KG1 (cell line): ENCODE measurements at places on chromosomes 2 and 18.
A peak's percentile ranks its signal among the peaks of the same experiment; 100 is the strongest.

GRCh38 chr2:161237392-161238264, 70.6 kb upstream of the PSMD14 start:
- DNase-seq, result no peak

- no peak for DNase-seq
Observed at GRCh38 chr2:168085801-168086361, 161.5 kb downstream of the STK39 start.

DNA sequence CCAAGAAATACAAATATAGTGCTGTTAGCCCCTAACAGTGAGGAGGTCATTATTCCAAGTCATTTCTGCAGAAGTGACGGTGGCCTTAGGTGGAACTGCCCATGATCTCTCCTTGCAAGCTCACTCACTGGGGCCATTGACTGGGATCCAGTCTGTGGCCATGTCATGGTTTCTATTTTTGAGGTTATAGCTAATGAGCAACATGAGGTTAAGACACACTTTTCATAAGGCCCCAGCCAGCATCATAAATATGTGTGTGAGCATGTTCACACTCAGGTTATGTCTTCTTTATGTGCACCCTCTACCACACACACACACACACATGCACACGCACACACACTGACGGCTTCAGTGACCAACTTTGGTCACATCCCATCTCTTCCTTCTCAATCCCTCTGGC, 484 bp downstream of the AFF3 start:
- no peak for DNase-seq

DNA sequence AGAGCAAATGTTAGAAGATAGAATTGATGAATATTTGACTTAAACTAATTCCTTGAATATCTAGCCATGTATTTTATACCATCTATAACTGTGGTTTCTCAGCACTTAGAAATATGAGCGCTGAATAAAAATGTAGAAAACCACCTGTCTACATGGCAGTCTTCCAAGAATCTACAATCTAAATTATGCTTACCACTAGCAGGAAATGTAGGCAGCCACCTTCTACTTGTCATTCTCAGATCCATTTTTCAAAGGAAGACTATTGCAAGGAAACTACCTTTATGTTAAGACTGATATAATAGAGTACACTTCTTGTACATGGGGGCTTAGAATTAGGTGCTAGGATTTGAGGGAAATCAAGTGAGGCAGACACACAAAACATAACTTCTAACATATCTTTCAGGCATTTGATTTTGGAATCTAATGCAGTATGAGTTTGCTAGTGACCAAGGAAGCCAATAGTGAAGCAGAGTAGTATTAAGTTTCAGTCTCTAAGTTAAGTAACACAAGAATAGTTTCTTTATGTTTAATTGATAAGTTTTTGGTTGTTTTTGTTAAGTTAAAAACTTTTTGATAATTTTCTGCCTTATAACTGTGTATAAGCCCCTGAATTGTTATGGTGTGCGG, 175.9 kb upstream of the ITGA4 start:
- peak; percentile 10 for DNase-seq

DNA sequence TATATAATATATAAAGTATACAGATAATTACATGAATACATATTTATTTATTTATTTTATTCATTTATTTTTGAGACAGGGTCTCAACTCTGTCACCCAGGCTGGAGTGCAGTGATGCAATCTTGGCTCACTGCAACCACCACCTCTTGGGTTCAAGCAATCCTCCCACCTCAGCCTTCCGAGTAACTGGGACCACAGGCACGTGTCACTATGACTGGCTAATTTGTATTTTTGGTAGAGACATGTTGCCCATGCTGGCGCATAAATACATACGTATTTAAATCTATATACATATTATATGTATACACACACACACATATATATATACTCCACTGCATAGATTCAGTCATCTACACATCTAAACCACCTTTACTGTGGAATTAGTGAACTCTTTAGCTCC, 20.6 kb upstream of the NDUFV2 start:
- no peak for DNase-seq

DNA sequence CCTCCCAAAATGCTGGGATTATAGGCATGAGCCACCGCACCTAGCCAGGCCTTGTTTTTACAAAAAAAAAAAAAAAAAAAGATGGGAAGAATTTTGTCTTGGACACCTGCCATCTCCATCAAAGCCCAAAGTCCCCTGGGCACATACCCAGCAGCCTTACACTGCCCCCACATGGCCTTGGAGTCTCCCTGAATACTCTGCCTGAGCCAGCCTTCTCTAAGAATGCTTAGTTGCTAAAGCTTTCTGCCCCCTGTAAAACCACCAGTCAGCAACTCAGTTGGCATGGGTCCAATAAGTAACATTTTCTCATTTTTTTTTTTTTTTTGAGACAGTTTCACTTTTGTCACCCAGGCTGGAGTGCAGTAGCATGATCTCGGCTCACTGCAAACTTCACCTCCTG, 40.6 kb downstream of the SPC25 start:
- DNase-seq, result no peak

- DNase-seq, result no peak
Observed at GRCh38 chr2:199926806-199927205, 15.7 kb downstream of the C2orf69 start.

DNA sequence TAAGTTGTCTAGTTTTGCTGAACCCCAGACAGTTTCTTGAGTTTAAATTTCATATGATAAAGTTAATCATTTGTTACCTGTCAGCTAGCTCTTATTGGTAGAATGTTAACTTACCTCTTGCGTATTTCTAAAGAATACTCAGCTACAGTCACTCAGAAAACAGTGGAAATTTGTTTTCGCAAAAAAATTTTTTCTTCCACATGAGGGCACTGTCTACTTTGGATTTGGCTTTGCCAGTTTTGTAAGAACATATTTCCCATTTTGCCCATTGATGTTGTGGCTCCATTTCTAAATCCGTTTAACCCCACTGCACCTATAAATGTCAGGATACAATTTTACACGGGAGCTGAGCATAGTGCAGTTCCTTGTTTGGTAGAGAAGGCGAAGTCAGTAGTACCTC, 19.1 kb upstream of the GCFC2 start:
- DNase-seq, result no peak

DNA sequence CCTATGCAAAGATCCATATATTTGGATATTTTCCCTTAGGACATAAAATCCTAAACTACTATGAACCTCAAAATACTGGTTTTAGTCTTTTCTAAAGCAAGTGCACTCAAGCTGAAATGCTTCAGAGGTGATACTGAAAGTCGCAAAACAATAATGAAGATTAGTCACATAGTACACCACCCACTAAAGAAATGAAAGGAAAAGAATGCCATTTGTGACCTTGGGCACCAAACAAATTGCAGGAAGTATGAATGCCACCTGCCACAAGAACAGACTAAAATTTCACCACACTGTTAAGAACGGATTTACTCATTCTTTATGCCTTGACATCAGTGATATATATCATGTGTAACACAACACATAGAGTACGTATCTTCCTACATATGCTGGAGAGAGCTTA, 161.5 kb downstream of the ZNF521 start:
- DNase-seq, result no peak

GRCh38 chr2:44555700-44556099, 194.0 kb downstream of the CAMKMT start:
- DNase-seq, result no peak

DNA sequence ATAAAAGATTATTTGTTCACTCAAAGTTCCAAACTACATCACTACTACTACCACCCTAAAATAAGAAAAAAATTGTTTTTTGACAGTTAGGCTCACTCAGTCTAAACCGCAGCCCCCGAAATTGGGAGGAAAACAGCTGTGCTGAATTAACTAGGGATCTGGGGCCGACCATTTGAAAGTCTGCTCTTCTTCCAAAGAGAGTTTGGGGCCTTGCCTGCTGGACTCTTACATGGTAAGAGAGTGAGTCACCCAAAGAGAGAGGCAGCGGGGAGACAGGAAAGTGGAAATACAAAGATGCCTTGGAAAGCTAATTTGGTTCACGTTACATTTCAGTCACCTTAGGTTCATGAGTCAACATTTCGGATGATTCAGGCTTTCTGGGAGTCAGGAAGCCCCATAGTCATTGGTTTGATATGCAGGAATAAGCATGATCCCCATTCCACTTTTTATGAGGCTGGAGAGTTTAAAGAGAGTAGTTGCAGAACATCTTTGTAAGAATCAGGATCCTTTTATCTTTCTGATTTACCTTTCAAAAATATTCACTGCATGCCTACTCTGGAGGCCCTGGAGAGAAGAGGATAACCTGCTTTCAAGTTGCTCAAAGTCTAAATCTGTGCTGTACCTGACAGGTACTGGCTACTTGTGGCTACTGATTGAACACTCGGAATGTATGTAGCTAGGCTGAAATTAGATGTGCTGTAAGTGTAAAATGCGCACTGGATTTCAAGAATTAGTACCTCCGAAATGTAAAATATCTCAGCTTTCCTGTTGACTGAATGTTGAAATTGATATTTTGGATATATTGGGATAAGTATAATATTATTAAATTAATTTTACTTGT, 995 bp upstream of the RTN4 start:
- no peak for DNase-seq
